ENCODE measurements at places on chromosomes 5 and 9.

DNA sequence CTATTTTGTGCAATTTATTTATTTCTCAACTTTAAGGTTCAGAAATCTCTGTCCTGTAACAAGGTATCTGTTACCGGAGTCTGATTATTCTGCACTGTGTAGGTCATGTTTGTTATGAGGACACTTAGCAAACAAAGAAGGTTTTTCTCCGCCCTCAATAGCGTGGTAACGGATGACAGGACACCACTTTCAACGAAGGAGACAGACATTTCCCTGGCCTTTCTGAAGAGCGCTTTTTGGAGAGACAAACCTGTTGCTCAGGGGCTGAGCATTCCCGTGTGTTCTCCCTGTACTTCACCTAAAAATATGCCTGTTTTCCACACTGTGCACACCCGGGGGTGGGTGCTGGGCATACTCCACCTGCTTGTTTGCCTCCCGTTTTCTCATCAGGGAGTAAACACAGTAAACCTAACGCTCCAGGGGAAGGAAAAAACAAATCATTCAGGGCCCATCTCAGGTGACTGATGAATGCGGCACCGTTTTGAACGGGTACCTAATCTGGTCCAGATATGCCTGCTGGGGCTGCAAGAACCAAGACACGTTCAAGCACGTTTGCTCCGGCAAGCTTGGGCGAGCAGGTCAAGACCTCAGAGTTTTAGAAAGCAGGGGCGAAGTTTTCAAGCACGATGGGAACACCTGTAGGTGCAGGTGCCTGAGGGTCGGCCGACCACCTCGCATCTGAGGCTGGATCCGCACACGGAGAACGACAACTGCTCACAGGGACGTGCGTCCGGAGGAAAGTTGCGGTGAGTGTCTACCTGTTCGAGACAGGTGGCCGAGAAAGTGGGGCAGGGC is 859 bp downstream of the RETREG1 start:
- DNase-seq, result no peak

GRCh38 chr5:115979201-115980041 is 17.1 kb downstream of the LVRN start:
- no peak for DNase-seq

GRCh38 chr5:167769846-167770413 is 521.5 kb upstream of the WWC1 start:
- no peak for DNase-seq

GRCh38 chr9:89667726-89668125 is 62.9 kb downstream of the GADD45G start:
- DNase-seq, result no peak

DNA sequence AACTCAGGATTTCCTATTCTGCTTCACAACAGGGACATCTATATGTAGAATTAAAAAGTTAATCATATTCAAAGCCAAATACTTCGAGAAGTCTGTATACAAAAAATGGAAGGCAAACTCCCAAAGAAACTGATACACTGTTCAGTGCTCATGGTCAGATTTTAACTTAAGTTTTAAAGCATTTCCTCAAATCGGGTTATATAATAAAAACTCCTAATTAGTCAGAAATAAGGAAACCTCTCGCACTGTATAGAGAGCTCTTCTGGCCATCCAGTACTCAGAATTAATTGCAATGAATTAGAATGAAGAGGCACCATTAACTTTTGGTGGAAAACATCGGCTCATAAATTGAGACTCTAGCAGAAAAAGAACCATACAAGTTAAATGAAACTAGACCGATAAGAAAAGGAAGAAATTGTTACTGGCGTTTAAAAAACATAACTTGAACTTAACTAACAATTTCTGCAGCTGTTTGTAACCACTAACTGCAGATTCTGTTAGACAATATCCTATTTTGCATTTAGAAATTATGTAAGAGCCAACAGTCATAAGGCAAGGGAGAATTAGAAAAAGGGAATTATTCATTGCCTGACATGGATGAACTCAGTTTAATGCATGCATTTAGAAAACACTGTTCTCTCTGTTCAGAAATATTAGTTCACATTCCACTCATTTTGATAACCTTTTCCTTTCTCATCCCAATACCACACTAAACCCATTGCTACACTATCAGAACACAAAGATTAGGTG is 96.6 kb downstream of the FNBP1 start:
- no peak for DNase-seq

DNA sequence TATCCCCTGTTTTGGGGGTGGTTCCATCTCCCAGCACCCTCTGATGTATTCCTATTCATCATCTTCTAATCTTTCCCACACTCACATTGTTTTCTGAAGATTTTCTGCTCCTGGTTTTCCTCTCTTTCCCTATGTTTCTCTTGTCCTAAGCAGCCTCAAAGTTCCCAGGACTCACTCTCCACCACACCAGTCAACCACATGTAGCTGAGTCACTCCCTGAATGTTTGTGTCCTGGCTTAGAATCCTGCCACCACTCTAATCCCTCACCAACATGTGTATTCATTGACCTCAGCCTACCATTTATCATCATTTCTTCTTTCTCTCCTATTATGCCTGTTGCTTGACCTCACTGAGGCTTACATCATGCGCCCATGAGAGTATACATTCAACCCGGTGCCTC is 282.4 kb upstream of the ADAMTS16 start:
- no peak for DNase-seq

DNA sequence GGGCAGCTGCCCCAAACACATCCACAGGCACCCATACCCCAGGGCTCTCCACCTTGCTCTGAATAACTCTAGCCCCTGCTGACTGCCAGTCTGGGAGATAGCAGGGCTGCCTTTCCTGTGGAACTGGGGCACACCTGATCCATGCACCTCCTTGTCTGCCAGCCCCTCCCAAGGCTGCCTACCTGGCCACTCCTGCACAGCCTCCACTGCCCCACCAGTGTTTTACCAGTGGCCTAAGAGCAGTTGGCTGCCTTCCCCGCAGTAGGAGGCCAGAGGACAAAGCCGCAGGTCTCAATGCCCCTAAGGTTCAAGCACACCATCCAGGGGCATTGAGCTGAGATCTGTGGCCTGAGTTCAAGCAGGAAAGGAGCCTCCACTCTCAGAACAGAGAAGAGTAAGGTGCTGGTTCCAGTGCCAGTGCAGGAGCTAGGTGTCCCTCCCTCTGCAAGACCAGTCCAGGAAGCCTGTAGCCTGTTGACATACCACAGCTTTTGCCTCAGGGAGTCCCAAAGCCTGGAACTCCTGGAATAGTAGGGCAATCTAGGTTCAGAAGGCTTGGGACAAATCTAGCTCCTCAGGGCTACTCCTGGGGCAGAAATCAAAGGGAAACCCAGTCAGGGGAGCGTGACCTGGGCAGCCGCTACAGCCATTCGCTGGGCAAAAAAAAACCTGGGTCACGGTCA is 514.5 kb upstream of the PTGER4 start:
- DNase-seq, result no peak

GRCh38 chr5:28346696-28347095 is 1308.3 kb upstream of the CDH9 start:
- DNase-seq, result no peak

DNA sequence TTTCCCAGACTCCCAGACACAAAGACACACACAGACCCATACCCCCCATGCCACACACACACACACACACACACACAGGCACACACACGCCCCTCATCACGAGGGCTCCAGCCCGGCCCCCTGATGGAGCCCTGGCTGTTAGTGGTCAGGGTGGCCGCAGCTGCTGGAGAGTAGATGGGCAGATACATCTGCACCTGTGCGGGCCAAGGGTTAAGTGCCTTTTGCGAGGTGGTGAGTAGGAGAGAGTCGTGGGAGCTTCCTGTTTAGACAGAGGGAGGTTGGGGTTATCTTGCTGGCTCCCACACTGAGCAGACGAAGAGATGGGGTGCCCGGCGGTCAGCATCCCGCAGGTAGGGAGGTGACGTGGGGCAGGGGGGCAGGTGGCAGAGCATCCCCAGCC is 8.2 kb downstream of the PRRX2 start:
- no peak for DNase-seq

GRCh38 chr5:43245724-43246385 is 53.8 kb downstream of the NIM1K start:
- no peak for DNase-seq

DNA sequence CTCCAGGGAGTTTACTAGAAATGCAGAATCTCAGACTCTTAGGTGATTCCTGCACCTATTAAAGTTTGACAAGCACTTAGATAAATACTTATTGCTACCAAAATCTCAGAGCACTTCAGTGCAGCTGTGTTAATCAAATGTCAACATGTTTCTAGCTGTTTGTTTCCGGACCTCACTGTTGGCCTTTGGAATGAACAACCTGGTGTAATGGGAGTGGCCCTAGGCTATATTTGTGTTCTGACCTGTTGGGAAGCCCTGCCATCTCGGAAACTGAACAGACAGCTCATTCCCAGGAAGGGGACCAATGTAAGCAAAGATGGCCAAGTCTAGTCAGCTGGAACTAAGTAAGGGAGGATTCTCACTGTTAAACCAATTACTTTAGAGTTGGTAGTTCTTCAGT is 145.0 kb upstream of the SLC28A3 start:
- no peak for DNase-seq

DNA sequence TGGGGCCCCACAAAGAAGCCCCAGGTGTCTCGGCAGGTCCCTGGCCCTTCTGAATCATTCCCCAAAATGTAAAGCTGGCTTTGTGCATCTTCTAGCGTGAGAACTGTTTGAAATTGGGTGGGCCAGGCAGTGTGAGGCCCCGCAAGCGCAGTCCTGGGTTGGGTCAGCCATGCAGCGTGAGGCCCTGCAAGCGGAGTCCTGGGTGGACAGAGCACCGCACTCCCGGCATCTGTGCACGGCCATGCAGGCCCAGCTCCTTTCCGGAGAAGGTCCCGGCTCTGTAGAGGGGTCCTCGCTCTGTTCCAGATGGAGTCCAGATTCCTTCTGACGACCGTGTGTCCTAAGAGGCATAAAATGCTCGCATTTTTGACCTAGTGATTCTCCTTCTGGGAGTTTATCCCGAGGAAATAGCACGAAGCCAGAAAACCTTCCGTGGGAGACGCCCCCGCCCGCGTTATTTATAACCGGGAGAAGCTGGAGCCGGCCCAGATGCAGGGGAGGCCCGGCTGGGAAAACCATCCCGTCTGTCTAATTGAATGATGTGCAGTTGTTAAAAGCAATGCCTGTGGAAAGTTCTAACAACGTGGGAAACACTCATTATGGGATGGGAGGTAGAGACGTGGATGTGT is 19.4 kb upstream of the NOTCH1 start:
- DNase-seq, result no peak

GRCh38 chr5:157463621-157464518 is 3.9 kb downstream of the NIPAL4 start:
- no peak for DNase-seq

GRCh38 chr5:13740471-13740870 is 204.0 kb downstream of the DNAH5 start:
- no peak for DNase-seq

- no peak for DNase-seq
Measured at GRCh38 chr5:72314571-72315172, 5.4 kb downstream of the MRPS27 start.

GRCh38 chr9:33731625-33732024 is 63.7 kb upstream of the PRSS3 start:
- no peak for DNase-seq

GRCh38 chr9:80893190-80893589 is 796.2 kb downstream of the TLE1 start:
- DNase-seq, result no peak

DNA sequence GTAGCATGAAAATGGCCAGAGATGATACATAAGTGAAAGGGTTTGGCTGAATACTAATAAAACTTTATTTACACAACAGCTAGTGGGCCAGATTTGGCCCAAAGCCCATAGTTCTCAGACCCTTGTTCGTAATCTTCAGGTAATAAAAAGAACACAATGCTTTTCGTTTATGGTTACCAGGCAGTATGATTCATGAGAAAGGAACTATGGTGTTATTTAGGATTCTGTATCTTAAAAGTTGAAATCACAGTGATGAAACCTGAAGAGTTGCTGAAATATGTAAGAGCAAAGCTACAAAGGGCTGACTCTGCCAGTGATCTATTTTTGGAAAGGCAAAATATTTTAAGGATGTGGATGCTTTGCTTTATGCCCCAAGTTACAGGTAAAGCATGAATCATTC is 192.7 kb downstream of the SMC2 start:
- no peak for DNase-seq

DNA sequence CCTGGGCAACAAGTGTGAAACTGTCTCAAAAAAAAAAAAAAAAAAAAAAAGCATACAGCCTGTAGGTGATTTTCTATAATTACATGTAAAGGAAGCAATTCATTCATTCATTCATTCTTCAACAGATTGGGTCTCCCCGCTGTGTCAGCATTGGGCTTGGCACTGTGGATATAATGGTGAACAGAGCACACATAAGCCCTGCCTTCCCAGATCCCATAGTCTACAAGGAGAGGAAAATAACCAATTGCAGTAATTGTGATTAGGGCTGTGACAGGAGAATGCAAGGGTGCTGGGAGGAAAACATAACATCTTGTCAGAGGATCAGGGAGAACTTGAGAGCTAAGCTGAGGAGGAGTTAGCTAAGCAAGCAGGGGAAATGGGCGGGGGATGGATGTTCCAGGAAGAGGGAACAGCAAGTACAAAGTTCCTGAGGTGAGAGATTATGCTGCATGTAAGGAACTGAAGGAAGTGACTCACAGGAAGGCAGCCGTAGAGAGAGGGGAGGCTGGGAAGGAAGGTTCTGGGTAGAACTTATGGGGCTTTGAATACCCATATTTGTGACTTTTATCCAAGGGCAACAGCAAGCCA is 24.0 kb upstream of the KLF9 start:
- no peak for DNase-seq

- DNase-seq, result no peak
Measured at GRCh38 chr5:44983006-44983405, 174.3 kb downstream of the MRPS30 start.

- DNase-seq, result no peak
Measured at GRCh38 chr5:120239086-120239485, 225.0 kb upstream of the PRR16 start.

DNA sequence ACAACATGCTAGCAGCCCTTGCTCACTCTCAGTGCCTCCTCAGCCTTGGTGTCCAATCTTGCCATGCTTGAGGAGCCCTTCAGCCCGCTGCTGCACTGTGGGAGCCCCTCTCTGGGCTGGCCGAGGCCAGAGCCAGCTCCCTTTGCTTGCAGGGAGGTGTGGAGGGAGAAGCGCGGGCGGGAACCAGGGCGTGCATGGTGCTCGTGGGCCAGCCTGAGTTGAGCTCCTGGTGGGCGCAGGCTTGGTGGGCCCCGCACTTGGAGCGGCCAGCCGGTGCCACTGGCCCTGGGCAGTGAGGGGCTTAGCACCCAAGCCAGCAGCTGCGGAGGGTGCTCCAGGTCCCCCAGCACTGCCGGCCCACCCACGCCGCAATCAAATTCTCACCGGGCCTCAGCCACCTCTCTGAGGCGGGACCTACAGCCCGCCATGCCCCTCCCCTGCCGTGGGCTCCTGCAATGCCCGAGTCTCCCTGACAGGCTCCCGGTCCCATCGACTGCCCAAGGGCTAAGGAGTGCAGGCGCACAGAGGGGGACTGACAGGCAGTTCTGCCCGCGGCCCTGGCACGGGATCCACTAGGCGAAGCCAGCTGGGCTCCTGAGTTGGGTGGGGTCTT is 333.5 kb downstream of the KCNN2 start:
- no peak for DNase-seq

GRCh38 chr9:16363073-16363781 is 507.2 kb downstream of the BNC2 start:
- no peak for DNase-seq

GRCh38 chr9:5920860-5921328 is 30.2 kb downstream of the MLANA start:
- no peak for DNase-seq

- no peak for DNase-seq
Measured at GRCh38 chr5:133343196-133343595, 269.1 kb downstream of the FSTL4 start.
